ENCODE measurements at places on chromosomes 1 and 21. TPM values are rescaled to one million over a fixed set of nuclear protein-coding genes. Genes with fewer than 3 reads are reported as not detected.

DNA sequence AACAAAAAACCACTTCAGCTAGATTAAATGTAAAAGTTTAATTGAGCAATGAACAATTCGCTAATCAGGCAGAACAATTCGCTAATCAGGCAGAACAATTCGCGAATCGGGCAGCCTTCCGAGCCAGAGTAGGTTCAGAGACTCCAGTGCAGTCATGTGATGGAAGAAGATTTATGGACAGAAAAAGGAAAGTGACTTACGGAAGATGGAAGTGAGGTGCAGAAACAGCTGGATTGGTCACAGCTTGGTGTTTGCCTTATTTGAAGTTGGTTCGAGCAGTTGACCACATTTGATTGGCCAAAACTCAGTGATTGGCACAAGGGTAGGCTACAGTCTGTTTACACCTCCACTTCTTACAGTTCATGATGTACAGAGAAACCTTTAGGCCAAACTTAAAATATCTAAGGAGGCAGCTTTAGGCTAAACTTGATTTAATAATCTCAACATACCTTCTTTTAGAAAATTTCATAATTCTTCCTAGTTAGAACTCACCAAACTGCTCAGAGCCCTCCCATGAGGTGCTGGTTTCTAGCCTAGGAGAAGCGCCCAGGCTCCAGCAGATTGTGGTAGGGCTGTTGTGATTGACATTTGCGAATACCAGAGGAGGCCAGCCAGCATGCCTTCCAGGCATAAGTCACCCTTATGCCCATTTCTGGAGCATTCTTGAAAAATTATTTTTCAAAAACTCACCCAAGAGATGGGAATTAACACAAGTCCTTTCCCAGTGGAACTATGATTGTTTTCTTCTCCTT is 22.8 kb upstream of the KCNC4 start:
- DNase-seq = no peak

DNA sequence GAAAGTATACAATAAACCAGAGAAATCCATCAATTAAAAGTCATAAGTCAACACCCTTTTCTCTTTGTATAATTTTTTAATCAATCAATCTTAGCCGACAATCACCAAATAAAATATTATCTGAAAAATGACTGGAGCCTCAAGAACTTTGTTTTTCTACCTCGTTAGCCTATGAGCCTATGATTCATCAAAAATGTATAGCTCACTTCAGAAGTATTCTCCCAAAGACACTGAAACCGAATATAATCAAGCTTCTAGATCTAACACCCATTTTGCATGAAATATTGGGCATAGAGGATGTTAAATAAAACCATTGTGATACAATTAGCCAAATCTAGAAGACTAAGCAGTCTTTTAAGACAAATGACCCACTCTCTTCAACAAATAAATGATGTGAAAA is 17.8 kb upstream of the RSBN1 start:
- no peak for DNase-seq

DNA sequence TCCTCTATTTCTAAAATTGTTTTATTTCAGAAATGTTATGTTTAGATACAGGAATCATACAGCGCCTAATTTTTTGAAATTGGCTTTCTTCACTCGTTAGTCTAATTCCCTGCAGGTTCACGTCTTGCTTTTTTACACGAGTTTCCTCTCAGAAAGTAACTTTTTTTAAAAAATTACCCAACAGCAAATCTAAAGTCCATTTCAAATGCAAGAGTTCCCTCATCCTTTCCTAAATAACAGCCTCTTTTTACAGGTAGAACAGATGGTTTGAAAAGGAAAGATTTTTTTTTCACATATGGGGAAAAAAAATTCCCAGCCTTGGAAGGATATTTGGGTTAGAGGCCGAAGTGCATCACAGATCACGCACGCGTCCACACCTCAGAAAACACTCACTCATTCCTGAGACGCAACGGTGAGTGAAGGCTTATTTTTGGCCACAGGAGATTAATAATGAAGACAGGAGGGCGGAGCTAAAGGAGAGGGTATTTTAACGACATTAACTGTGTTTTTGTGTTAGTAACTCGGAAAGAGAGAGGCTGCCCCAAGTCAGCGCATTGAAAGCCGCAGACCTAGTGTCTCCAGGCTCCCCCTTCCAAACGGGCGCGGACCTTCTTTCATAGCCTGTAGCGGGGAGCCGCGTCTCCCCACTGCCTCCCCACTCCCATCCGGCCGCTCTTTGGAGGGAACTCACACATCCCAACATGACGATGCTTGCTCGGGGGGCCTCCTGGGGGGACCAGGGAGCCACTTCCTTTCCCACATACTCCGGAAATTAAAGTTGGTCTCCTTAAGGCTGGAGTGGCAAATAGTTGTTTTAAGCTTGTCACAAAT is 969 bp upstream of the RIPK4 start:
- DNase-seq = no peak

DNA sequence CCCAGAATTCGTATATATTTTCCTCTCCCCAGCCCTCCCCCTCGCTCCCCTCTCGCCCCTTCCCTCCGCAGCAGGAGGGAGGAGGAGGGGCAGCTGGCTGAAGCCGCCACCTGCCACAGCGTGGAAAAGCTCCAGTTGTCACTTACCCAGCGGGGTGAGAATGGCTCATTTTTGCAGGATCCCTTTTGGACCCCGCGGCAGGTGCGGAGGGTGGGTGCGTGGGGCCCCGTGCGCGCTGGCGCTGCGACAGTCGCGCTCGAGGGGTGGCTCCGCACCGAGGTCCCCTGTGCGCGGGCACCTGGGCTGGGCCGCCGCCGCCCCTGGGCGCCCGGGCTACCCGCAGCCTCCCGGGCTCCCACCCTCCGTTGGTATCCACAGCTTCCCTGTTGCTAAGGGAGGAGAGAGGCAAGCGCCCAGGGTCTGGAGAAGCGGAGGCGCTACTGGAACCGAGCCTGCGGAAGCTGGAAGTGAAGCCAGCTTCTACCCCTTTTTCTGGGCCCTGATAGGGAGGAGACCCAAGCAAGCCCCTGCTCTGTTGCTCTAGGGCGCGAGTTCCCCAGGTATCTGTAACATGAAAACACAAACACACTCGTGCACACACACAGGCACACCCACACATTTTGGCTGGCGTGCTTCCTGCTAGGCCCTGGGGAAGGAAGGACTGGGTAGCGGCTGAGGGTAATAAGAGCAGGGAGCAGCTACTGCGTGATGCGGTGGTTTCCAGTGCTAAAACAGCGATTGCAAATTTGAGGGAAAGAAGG is at the start of gene ERICH3:
Gene ERICH3 (minus strand): TSS at position 442 of the 761 bp plus-strand sequence. CDS start 273 bp downstream, at position 169.
- DNase-seq = peak; percentile 62

GRCh38 chr1:54137534-54138061 is 15.2 kb downstream of the CDCP2 start:
- DNase-seq = no peak

- no peak for DNase-seq
Measured at GRCh38 chr1:179825798-179826460, 51.7 kb downstream of the TOR1AIP2 start.

GRCh38 chr21:18646116-18646515 is 242.5 kb upstream of the TMPRSS15 start:
- DNase-seq = no peak

DNA sequence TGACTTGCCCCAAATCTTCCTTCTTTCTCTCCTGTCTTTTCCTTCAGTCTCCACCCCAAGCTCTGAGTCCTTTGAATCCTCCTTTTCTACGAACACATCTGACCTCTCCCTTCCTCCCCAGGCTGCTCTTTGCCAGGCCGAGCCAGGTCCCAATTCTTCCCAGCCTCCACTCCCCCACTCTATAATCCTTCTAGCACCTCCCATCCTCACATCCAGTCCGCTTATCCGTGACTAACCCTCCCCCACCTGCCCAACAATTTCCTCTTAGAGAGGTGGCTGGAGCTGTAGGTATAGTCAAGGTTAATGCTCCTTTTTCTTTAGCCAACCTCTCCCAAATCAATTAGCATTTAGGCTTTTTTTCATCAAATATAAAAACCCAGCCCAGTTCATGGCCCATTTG is 9.5 kb upstream of the HPDL start:
- DNase-seq = no peak

- no peak for DNase-seq
Measured at GRCh38 chr1:30895944-30896660, 12.5 kb downstream of the SDC3 start.

- DNase-seq = peak; percentile 84
Measured at GRCh38 chr21:41167348-41168342, at the start of gene BACE2. Gene BACE2, plus strand, starts transcription at chr21:41168160. Its CDS starts 104 bp downstream, at chr21:41168264.

GRCh38 chr21:46117586-46118315 is 19.8 kb downstream of the COL6A2 start:
- DNase-seq = peak; percentile 40

DNA sequence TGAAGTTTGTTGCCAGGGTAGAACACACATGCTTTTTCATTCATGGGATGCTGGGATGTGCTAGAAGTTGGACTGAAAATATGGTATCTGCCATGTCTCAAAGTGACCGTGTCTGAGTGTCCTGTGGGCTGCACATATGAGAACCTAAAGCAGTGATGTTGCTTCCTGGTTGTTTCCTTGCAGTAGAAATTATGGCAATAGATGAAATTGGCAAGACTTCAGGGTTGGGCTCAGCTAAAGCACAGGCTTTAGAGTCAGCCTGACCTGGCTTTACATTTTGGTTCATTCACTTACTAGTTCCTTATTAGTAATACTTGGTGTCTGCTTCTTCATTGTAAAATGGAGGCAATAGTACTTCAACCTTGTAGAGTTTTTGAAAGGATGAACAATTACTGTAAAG is 2.2 kb downstream of the LAMC2 start:
- no peak for DNase-seq

- no peak for DNase-seq
Measured at GRCh38 chr1:214439352-214440119, 111.9 kb downstream of the PTPN14 start.

DNA sequence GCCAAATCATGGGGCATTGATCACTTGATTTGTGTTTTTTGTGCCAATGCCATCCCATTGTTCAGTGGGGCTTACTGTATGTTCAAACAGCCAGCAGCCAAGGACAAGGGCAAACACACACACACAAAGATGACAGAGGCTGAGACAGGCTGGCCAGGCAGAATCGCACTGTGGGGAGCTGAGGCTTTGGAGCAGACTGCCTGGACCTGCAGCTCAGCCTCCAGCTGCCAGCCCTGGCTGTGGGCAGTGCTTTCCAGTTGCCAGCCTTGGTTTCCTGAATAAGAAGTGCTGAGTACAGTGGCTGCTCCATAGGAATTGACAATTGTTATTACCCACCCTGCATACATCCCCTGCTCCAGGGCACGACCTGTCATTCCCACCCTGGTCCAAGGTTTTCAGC is 16.9 kb upstream of the PCP4 start:
- no peak for DNase-seq

- DNase-seq = no peak
Measured at GRCh38 chr1:238777551-238777950, 608.8 kb upstream of the CHRM3 start.

DNA sequence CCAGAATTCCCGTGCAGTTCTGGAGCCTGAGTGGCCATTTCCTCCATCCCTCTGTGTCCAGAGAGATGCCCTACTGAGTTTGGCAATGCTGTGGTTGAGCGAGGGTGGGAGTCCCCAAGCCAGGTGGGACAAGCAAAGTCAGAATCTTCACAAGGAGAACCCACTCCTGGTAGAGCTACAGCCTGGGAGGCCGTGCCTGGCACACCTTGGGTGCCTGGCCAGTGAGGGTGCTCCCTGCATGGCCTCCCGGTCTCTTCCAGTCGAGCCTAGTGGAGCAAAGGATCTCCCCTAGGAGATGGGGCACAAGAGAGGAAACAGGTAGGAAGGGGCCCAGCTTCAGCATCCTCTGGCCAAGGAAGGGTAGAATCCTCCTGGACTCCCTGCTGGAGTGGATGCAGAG is 57.9 kb downstream of the H3-3A start:
- no peak for DNase-seq

- no peak for DNase-seq
Measured at GRCh38 chr1:13586001-13586400, 2.4 kb downstream of the PDPN start.

- DNase-seq = no peak
Measured at GRCh38 chr1:33637846-33638440, 165.5 kb downstream of the ZSCAN20 start.

DNA sequence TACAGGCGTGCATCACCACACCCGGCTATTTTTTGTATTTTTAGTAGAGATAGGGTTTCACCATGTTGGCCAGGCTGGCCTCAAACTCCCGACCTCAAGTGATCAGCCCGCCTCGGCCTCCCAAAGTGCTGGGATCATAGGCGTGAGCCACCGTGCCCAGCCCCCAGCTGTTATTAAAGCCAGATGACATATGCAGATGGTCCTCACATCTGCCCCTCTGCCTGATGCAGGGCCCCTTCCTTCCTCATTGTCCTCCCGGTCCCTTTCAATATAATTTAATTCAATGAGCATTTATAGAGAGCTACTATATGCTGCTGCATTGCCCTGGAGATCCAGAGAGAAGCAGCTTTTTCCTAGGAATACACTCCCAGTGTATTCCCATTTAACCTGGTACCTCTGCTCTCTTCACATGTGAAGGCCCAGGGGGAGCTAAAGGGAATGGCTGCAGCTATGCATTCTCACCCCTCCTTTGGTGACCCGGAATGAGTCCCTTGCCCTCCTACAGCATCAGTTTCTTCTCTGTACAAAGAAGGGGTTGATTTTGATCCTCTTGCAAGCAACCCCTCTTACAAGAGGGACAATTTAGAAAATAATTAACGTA is 55.6 kb downstream of the L1TD1 start:
- DNase-seq = no peak

DNA sequence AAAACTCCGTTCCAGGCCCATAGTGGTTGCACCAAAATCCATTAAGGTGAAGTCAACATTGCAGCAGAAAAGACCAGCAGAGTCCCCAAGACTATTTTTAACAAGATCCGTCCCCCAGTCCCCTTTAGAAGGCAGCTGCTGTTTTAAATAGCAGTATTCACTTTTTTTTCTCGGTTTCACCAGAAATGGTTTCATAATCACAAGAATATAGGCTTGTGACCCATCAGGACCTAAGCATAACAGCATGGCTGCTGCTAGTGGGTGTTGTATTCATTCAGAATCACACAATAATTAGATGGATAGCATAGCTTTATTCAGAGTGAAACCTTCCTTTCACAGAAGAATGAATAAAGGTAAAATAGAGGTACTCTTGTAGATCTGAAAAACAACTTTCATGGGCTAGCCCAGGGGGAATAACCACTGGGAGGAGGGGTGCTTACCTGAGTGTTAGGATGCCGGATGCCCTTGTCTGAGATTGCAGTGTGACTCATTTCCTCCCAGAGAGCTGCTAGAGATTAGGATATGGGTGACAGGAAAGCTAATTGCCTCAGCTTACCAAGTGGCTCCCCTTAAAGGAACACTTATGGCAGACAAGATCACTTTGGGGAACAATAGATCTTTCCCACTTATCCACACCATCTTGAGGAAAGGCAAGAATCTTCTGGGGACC is 35.0 kb downstream of the ACKR1 start:
- DNase-seq = no peak

- DNase-seq = no peak
Measured at GRCh38 chr1:21344098-21344749, 54.0 kb upstream of the ECE1 start.

MTARC1 gene
- total RNA-seq = 42.4 TPM

HPDL gene
- 60.6 TPM for total RNA-seq

FNDC7 gene
- 0.36 TPM for total RNA-seq

OR2L3 gene
- total RNA-seq = not detected

NES gene
- 138 TPM for total RNA-seq

PROX1 gene
- total RNA-seq = 1.5 TPM

COL8A2 gene
- total RNA-seq = 2.4 TPM

Data from H1 (cell line).